ENCODE measurements at places on chromosomes 6 and 20.

- DNase-seq, result no peak
Observed at GRCh38 chr6:100506651-100507050, 41.9 kb upstream of the SIM1 start.

DNA sequence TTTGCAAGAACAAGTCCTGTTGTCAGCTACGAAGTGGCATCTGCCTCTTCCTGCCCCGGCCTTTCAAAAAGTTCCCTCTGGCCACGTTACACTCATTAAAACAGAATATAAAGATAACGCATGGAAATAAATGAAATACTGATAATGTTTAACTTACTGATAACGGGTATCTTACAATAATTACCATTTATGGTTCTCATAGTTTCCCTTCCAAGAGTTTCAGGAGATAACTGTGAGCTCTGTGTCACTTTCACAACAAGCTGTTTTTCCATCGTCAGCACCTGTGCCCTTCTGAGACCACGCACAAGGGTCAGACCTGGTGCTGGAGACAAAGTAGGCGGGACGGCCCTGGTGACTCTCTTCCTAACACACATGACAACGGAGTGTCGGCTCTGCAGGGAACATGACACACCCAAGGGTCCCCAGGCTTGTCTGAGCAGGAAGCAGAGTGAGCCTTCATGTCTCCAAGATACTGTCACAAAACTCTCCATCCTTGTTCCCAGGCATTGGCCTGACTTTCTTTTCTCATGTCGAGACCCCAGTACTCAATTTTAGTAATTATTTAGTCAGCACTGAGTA lies 86.2 kb upstream of the THBS2 start:
- peak; percentile 2 for DNase-seq

GRCh38 chr20:21090721-21091120 lies 15.4 kb downstream of the LINC00237 start:
- DNase-seq, result no peak

- peak; percentile 27 for DNase-seq
Observed at GRCh38 chr6:52598123-52598823, 21.4 kb upstream of the TRAM2 start.

- no peak for DNase-seq
Observed at GRCh38 chr20:55880361-55880760, 125.0 kb downstream of the CBLN4 start.

- no peak for DNase-seq
Observed at GRCh38 chr20:54223751-54224150, 15.9 kb downstream of the PFDN4 start.

DNA sequence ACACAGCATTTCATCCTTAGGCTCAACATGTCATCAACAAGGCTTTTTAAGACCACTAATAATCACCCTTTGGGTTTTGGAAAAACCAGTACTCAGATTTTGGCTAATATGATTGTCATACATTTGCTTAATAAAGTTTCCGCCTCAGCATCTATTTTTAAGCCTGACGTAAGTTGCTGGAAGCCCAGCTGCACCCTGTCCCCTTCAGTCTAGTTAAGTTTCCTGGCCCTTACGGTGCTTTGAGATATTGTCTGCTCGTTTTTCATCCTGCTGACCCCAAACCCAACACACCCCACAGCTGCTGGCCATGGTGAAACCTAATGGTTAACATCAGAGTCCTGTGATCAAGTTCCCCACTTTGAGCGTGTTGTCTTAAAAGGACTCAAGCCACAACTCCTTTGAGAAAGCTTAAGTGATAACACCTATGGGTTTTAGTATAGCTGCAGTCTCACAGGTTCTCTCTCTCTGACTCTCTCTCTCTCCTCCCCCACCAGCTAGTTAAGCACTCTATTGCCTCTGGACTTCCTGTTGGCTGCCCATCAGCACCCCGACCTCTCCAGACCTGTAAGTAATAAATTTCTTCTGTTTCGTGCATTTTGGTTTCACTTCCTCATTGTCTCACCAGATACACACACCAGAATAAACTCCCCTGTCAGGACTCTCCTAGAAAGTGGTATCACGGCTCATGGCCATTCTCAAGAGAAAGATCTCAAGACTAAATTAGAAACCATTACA lies 802.0 kb downstream of the C6orf118 start:
- DNase-seq, result peak; percentile 22

DNA sequence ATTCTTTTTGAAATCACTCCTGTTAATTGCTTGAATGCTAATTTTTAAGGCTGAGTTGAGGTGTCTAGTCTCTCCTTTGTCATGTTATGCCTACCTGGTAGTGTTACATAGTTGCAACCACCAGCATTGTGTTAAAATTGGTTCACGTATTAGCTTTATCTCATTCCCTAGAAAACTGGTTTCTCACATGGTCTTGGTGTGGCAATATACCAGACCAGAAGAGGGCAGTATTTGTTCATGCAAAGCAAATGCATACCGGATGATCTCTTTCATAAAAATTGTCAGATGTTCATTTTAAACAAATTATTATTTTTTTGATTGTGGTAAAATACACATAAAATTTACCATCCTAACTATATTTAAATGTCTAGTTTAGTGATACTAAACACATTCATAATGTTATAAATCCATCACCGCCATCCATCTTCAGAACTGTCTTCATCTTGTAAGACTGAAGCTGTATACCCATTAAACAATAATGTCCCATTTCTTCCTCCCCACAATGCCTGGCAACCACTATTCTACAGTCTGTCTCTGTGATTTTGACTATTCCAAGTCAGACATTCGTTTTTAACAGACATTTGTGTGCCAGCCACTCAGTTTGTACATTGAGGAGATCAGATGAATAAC lies 92.8 kb downstream of the ATRN start:
- DNase-seq, result peak; percentile 25

DNA sequence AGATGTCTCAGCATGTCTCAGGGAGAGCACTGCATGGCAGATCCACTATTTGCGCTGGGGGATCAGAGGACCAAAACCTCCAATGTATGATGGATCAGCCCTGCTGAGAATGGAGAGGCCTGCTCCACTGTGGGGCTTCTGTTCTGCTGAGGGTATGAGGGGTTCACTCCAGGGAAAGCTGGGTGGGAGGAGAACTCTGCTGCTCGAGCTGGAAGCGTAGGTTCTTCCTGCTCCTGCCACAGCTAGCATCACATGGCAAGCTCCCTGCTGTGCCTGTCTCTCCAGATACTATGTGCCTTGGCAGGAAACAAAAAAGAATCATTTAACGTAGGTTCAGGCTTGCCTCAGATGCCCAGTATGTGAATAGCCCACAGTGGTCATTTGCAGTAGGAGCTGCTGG lies 105.8 kb downstream of the EPM2A start:
- no peak for DNase-seq

GRCh38 chr6:75158176-75158575 lies 47.7 kb downstream of the COL12A1 start:
- DNase-seq, result no peak

GRCh38 chr6:42136508-42137193 lies 5.8 kb downstream of the C6orf132 start:
- DNase-seq, result peak; percentile 82

DNA sequence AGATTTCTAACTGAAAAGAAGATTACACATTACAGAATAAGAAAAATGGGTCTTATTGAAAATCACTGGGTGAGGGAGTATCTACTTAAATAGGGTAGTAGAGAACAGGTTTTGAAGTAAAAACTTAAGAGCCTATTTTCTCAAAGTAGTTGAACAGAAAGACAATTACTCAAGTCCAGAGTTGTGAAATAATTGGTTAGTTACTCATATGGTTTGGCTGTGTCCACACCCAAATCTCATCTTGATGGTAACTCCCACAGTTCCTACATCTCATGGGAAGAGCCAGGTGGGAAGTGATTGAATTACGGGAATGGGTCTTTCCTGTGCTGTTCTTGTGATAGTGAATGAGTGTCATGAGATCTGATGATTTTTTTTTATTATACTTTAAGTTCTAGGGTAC lies 1035.3 kb upstream of the GJE1 start:
- peak; percentile 2 for DNase-seq
